Heart left ventricle (tissue), 16 donors: ENCODE measurements at places on chromosomes 16 and 17. TPM values are rescaled to one million over a fixed set of nuclear protein-coding genes. Genes with fewer than 3 reads are reported as not detected.

ORC6 gene
- total RNA-seq: 1.4 TPM

TMEM92 gene
- total RNA-seq: not detected

PPP1R27 gene
- not detected for total RNA-seq

SLFN12L gene
- total RNA-seq: 1.3 TPM

PERCC1 gene
- 0.32 TPM for total RNA-seq

DOC2B gene
- 3.3 TPM for total RNA-seq

TBX2 gene
- 23.0 TPM for total RNA-seq

DYNLRB2 gene
- 0.93 TPM for total RNA-seq
